ENCODE measurements at places on chromosomes 3 and 15. TPM values are rescaled to one million over a fixed set of nuclear protein-coding genes. Genes with fewer than 3 reads are reported as not detected.

ACAD9 gene
- total RNA-seq, result 32.0 TPM

FYTTD1 gene
- 37.7 TPM for total RNA-seq

CAMP gene
- not detected for total RNA-seq

QRICH1 gene
- 59.8 TPM for total RNA-seq

ITPKA gene
- 36.1 TPM for total RNA-seq

SLC9C1 gene
- total RNA-seq, result 0.15 TPM

ADCY5 gene
- 7.8 TPM for total RNA-seq

FBXO40 gene
- total RNA-seq, result not detected

GRCh38 chr15:83854950-83855707 is 201.2 kb downstream of the ADAMTSL3 start:
- no peak for DNase-seq

GRCh38 chr3:182682263-182683241 is 110.8 kb upstream of the ATP11B start:
- peak; percentile 78 for DNase-seq

GRCh38 chr15:25236861-25237155 is 202.0 kb downstream of the UBE3A start:
- DNase-seq, result no peak

DNA sequence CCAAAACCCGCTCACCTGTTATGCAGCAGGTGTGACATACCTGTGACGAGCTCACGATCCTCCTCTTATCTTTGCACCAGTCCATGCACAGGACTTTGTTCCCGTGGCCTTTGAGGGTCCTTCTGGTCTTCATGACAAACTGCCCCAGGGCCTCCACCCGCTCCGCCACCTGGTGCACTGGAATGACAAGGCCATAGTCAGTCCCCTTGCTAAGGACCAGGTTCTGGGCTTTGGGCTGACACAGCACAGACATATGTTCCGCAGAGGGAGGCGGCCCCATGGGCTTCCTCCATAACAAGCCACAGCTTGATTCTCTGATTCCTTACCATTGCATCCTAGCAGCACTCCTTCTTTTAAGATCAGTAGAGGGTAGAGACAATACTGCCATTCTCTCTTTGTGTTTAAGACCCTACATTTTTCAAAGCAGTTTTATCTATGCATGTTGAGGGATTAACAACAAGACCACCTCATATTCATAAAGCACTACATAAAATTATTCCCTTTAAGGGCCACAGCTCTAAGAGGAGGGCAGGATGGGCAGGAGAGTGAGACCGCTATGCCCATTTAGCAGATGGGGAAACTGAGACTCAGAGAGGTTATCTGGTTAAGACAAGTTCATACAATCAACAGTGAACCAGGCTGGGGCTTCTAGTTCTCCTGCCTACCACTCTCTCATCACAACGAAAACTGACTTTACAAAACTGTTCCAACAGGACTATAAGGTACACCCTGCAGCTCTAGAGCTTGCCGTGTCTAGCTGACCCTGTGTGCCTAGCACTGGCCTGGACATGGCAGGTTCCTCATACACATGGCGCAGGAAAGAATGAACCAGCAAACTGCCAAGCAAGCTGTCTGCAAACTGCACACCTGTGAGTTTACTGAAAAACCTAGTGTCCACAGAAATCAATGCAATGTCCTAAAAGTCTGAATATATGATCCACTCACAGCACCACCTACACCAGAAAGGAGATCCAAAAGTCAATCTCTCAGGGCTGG is 37.0 kb downstream of the GNB5 start:
- no peak for DNase-seq

DNA sequence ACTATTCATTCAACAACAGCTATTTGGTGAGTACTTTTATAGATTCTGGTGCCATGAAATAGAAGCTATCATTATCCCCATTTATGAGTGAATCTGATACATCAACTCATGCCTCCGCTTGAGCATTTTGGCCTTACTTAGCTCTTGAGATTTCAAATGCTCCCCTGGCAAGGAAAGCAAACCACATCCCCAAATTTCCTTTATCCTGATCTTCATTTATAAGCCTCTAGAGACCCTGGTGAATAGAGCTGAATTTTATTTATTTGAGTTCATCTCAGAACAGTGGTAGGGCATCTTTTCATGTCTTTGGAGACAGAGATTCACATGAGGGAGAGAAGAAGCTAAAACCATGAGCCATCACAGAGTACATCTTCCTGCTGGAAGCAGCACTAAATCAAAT is 317.2 kb downstream of the SLC9A9 start:
- no peak for DNase-seq

- DNase-seq, result no peak
Observed at GRCh38 chr3:191987831-191988350, 526.9 kb downstream of the PYDC2 start.

DNA sequence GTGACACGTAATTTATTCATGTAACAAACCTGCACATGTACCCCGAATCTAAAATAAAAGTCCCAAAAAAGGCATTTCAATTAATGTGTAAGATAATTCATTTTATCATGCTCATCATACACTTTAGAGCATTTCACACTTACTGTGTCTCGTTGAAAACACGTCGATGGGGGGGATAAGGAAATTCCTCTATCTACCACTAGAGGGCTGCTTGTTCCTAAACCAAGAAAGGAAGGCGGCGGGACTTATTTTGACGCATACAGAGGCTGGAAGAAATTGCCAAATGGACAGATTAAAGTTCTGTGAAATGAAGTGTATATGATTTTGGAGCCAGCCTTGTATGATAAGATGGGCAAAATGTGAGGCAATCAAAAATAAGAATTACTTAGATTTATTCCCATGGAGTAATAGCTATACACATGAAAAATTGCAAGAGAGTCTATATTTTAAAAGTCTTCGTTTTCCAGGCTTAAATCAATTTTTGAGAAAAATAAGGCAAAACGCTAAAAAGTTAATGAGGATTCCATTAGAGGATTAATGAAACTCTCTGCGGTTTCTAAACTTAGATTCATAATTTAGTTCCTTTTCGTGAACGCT is 346.8 kb downstream of the CNTN3 start:
- peak; percentile 38 for DNase-seq

DNA sequence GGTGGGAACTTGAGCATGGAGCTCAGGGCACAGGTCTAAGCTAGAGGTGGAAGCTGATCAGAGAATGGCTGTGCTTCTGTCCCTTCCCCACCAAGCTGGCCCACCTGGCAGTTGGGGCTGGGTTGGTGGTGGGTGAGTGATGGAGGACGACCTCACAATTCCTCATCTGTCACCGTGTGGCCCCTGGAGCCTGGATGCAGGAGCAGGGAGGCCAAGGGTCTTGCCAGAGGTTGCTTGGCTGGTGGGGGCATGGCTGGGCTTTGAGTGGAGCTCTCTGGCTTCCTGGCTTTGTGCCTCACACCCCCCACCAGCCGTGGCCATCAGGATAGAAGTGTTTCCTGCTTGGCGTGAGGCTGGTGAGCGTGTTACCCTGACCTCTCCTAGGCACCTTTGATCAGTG is 36.0 kb downstream of the FBLN2 start:
- DNase-seq, result no peak

- DNase-seq, result no peak
Observed at GRCh38 chr15:71393383-71393782, 278.1 kb downstream of the THSD4 start.

GRCh38 chr3:112137781-112138180 is 4.7 kb upstream of the GCSAM start:
- no peak for DNase-seq
